AG08396 (cell line): ENCODE measurements at places on chromosomes 3 and 15.

DNA sequence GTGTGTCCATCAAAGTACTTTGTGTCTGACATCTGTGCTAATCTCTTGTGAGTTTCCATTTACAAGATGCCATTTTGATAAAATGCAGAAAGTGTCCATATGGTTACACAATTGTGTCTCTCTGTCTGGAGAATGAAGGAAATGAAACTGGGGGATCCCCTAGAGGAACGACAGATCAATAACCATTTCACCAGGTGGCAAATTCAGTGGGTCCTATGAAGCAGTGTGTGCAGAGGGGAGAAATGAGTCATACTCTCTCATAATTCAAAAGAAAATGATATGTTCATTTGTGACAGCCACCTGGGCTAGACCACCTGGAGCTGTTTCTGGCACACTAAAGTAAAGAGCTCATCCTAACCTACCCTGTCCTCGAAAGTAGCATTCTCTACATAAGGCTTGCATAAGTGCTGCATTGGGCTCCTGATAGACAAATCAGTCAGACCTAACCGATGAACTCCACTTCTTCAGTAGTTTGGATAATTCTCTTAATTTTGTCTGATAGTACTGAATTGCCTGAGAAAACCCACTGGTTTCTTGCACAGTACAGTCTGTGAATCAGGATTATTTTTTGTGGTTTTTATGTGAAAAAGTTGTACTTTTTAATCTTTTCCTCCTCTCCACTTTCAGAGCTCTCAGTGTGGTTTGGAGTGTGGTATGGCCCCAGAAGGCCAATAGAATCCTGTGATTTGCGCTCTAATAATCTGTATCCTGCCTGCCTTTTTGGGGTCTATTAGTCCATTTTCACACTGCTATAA, 10.3 kb upstream of the CD47 start:
- no peak for DNase-seq

GRCh38 chr3:80157546-80157945, 389.7 kb upstream of the ROBO1 start:
- DNase-seq = no peak

GRCh38 chr3:54374214-54374852, 252.0 kb downstream of the CACNA2D3 start:
- no peak for DNase-seq

- peak; percentile 78 for DNase-seq
Measured at GRCh38 chr15:90087454-90088154, 14.7 kb downstream of the IDH2 start.
